CMK (cell line): ENCODE measurements at places on chromosomes 13 and 19.

DNA sequence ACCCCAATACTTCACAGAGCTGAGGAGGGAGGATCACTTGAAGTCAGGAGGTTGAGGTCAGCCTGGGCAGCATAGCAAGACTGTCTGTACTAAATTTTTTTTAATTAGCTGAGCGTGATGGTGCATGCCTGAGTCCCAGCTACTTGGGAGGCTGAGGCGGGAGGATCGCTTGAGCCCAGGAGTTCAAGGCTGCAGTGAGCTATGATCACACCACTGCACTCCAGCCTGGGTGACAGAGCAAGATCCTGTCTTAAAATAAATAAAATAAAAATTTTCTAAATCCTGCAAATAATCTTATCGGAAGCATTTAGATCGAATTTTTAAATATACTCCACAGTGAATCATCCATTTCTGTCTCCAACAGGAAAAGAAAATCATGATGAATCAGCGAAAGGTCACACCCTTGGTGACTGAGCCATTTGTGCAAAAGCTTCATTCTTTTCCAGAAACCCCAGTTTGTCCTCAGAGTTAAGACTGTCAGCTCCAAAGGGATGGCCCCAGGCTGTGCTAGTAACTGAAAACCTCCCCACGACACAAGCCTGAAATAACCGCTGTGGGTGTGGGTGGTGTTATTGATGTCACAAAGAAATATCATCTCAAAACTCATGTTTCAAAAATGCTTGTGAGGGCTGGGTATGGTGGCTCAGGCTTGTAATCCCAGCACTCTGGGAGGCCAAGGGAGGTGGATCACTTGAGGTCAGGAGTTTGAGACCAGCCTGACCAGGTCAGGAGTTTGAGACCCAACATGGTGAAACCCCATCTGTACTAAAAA, 167.6 kb downstream of the PTPRS start:
- no peak for DNase-seq

DNA sequence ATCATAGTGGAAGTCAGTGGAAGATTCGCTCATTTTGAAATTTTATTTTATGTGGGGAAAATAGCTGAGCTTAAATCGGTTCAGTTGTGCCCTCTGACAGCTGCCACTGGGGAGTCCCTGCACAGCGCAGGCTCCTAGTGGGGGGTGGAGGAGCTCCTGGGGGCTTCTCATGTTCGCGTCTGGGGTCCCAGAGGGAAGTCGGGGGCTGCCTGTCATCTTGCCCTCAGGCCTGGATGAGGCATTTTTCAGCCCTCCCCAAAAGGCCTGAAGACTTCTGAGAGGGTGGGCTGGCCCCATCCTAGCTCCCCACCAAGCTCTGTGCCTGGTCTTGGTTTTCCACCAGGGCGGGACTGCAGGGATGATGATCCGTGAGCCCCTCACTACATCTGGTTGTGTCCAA, 82.1 kb downstream of the CHST8 start:
- DNase-seq: no peak

DNA sequence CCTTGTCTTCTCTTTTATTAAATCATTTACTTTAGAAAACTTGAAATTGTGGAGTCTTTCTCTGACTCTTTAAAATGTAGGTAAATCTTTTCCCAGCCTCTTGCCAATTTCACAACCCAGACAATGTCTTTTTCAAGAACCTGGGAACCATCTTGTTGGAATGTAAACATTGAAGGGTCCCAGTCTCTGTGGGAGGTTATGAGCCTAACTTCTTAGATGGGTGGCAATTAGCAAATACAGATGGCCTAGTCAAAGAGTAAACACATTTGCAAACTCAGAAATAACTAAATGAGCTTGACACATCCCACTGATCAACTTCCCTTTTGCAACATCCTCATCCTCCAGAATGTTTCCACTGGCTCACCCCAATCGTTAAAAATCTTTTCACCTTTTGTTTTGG, 721.0 kb downstream of the PCDH9 start:
- DNase-seq: no peak

DNA sequence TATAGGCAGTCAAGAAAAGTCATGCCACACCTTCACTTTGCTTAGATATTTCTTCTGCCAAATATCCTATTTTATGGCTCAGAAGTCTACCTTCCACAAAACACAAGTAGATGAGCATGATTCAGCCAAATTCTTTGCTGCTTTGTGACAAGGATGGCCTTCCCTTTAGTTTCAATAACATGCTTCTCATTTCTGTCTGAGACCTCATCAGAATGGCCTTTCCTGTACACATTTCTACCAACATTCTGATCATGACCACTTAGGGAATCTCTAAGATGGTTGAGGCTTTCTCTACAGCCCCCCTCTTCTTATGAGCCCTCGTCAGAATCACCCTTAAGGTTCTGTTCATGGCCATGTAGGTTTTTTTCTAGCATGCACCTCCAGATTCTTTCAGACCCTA, 96.2 kb downstream of the COL4A2 start:
- no peak for DNase-seq
